ENCODE measurements at places on chromosomes 2 and 18.

GRCh38 chr2:16104315-16104948 lies 164.1 kb downstream of the MYCN start:
- DNase-seq, result no peak

- no peak for DNase-seq
Observed at GRCh38 chr2:221353201-221353600, 218.9 kb downstream of the EPHA4 start.

- DNase-seq, result no peak
Observed at GRCh38 chr2:53490659-53491058, 276.9 kb upstream of the CHAC2 start.

GRCh38 chr18:36534154-36534688 lies 236.7 kb downstream of the FHOD3 start:
- no peak for DNase-seq

DNA sequence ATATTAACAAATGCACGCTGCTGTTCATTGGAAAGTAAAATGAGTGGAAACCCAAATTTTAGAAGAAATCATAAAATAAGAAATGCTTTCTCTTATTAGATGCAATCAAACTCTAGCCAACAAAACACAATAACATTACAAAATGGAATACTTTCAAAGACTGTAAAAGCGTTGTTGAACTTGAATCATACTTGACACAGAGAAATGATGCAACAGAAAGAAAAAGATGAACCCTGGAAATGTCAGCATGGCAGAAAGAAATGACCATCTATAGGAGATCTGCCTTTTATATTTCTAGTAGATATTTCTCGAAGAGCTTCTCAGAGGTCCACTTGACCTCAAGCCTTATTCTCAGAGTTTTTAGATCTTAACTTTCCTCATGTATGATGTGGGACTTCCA lies 170.6 kb upstream of the MEIS1 start:
- no peak for DNase-seq

DNA sequence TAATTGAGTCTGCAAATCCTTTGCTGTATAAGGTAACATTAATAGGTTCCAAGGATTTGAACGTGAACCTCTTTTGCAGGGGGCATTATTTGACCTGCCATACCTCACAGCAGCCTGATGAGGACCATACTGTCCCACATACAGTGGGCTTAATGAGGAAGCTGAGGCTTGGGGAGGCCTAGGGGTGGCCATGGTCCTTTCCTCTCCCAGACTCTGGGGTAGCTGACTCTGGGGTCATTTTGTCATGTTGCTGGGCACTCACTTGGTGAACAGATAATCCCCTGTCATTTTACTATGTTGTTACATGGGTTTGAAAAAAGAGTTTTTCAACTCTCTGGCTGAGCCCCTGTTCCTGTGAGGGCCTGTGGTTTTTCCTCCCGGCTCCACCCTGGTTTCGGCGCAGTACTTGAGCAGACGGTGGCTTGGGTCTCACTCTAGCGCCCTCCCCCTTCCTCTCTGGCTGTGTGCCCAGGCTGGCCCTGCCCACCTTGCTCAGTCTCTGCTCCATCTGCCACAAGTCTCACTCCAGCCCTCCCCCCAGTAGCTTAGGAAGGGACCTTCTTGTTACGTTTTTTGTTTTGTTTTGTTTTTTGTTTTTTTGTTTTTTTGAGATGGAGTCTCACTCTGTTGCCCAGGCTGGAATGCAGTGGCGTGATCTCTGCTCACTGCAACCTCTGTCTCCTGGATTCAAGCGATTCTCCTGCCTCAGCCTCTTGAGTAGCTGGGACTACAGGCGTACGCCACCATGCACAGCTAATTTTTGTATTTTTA lies 21.0 kb downstream of the INPP4A start:
- DNase-seq, result peak; percentile 43

GRCh38 chr18:22293417-22293816 lies 124.0 kb downstream of the GATA6 start:
- no peak for DNase-seq

DNA sequence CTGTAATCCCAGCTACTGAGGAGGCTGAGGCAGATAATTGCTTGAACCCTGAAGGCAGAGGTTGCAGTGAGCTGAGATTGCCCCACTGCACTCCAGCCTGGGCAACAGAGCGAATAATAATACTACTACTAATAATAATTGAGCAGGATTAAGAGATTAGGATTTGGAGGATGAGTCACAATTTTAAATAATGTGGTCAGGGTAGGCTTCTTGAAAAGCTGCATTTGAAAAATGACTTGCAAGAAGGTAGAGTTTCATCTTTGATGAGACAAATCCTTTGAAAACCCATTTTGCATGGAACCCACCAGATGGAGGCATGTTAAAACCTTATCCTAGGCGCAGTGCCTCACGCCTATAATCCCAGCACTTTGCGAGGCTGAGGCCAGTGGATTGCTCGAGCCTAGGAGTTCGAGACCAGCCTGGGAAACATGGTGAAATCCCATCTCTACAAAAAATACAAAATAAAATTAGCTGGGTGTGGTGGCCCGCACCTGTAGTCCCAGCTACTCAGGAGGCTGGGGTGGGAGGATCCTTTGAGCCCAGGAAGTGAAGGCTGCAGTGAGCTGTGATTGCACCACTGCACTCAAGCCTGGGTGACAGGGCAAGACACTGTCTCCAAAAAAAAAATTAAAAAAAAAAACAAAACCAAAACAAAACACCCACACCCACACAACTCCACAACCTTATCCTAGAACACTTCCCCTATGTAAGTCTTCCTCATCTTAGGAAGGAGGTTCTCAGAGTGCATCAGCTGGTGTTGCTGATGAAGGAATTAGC lies 3.3 kb upstream of the ATP8B1 start:
- no peak for DNase-seq

DNA sequence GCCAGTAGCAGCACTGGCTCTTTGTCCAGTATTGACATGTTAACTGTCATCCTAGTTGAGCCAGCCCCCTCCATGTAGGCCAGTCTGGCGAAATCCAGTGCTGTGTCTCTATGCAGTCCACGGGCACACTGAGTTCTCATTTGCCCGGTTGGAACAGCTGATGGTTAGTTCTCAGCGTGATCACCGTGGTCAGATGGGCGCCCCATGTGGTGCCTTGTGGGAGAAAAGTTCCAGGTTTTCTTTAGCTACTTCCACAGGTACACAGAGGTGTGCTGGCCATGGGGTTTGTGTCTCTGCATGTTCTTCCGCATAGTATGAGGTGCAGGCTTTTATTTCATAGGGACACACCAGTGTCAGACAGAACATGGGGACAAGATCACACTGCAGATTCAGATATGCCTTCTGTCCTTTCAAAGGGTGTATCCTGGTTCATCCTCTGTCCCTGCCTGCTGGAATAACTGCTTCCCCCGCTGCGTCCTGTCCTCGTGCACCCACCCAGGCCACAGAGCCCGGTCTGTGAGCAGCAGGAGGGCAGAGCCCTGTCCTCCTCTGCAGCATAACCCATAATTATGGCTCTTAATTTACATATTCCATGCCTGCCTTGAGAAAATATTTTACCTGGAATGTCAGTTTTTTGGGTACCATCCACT lies 334.1 kb downstream of the GBX2 start:
- DNase-seq, result no peak
